ENCODE measurements at places on chromosomes 7 and 10. TPM values are rescaled to one million over a fixed set of nuclear protein-coding genes. Genes with fewer than 3 reads are reported as not detected.

DNA sequence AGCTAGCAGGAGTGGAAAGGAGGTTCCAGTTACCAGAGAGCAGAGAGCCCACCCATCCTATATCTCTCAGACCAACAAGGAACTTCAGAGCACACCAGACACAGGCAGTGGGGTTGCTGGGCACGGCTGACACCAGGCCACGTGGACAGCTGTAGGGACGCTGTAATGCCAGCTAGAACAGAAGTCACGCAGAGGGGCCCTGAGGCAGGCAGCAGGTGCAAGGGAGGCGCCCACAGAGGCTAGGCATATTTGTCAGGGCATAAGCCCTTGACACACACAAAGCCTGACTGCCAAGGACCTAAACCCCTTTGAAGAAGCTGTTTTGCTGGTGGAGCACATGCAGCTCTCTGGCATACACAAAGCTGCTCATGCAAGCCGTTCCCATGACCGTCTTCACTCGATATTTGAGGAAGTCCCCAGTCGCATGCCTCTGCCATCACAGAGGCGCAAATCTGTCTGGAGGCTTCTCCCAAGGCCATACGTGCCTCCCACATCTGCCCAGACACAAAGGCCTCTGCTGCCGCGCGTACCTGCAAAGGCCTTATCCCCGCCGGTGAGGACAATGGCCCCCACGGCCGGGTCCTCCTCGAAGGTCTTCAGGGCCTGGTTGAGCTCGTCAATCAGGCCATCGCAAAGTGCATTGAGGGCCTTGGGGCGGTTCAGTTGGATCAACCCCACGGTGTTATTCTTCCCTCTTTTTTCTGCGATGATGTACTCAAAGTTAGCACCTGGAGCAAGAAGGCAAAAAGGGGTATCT, 2.9 kb downstream of the ECHS1 start:
- DNase-seq: no peak
- peak overlapping the region; percentile 55 for H3K4me3 ChIP-seq
- H3K36me3 ChIP-seq: peaks cover 46% of the 10 kb centered on the region
- no peak overlapping the region for H3K27ac ChIP-seq

DNA sequence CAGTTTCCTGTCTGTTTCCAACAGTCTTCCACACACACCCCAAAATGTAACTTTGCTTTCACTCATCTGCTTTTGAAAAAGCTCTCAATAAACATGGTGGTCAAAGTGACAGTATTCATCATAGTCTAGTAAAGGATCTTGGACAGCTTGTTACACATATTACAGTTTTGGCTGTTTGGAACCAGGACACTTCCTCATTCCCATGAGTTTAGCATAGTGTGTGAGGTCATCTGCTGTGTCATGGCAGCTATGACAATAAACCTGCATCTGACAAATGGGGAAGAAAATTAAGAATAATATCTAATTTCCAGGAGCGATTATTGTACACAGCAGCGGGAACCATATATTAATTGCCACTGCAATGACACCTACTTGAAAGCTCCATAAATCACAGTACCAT, 184.3 kb upstream of the SLC26A5 start:
- no peak overlapping the region for H3K27ac ChIP-seq
- no peaks in the 10 kb centered on the region for H3K4me1 ChIP-seq

- no peaks in the 10 kb centered on the region for H3K4me1 ChIP-seq
- H3K36me3 ChIP-seq: peaks cover 7% of the 10 kb centered on the region
- DNase-seq: no peak
- H3K27me3 ChIP-seq: no peaks in the 10 kb centered on the region
- no peak overlapping the region for H3K4me3 ChIP-seq
These were observed 371.6 kb downstream of the BBS9 start for GRCh38 chr7:33500703-33501701.

Gene LHFPL3
- not detected for total RNA-seq

GRCh38 chr7:142348921-142349405, 91.1 kb upstream of the PRSS58 start:
- H3K27ac ChIP-seq: no peak overlapping the region
- no peaks in the 10 kb centered on the region for H3K36me3 ChIP-seq
- peaks cover 17% of the 10 kb centered on the region for H3K27me3 ChIP-seq
- no peak overlapping the region for H3K4me3 ChIP-seq

Gene KLF14
- total RNA-seq: 0.10 TPM

DNA sequence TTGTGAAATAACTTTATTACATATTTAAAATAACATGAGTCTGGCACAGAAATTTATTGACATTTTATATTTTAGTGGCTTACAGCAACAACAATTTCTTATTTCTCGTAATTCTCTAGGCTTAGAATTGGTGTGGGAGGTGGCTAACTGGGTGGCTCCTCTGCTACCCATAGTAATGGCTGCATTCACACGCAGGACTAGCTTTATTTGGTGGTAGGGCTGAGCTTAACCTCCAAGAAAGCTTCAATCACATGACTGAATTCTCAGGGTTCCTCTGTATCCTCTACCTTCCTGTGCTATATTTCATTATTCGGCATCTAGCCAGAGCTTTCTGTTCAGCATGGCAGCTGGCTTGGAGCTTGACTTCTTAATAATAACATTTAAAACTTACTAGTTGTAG, 138.8 kb downstream of the ZWINT start:
- H3K27ac ChIP-seq: no peak overlapping the region
- no peaks in the 10 kb centered on the region for H3K27me3 ChIP-seq
- H3K4me1 ChIP-seq: no peaks in the 10 kb centered on the region
- H3K36me3 ChIP-seq: no peaks in the 10 kb centered on the region
- H3K4me3 ChIP-seq: no peak overlapping the region

Gene LFNG
- total RNA-seq: 95.8 TPM

- no peak within 1 kb of the TSS for H3K27ac ChIP-seq
- H3K36me3 ChIP-seq: peaks cover 23% of the 10 kb centered on the region
- H3K4me3 ChIP-seq: no peak within 1 kb of the TSS
- H3K27me3 ChIP-seq: no peaks in the 10 kb centered on the region
- DNase-seq: peak; percentile 69
These were observed at the start of gene AP3M1 for GRCh38 chr10:74150204-74150989. Gene AP3M1 (minus strand): TSS chr10:74150828. CDS start chr10:74138379, 12,449 bp downstream.

DNA sequence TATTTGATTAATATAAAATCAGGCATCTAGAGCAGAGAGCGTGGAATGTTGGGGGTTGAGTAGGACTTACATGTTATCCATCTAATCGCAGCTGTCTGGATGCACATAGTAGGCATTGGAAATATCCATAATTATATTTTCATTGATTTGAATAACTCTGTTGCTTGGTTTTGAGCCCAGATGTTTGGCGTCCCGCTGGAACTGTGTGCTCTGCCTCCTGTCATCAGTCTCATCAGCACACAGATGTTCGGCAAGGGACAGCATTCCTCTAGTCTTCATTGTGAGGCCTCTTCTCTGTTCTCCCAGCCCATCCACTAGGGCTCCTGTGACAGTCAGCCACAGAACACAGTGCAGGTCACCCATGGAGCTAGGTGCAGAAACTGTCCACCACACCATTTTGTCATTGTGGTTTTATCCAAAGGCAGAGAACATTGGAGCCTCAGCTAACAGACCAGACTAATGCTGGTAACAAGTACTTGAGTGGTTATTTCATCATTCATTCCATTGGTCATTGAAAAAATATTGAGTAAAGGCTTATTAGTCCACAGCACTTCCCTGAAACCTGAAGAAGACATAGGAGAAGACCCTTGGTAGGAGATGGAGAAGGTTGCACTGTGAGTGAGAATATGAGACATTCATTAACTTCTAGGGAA, 927.4 kb downstream of the LRMDA start:
- H3K36me3 ChIP-seq: no peaks in the 10 kb centered on the region
- H3K4me3 ChIP-seq: no peak overlapping the region
- H3K27me3 ChIP-seq: no peaks in the 10 kb centered on the region
- H3K27ac ChIP-seq: no peak overlapping the region
- H3K4me1 ChIP-seq: no peaks in the 10 kb centered on the region

GRCh38 chr7:71477441-71477840, 345.5 kb downstream of the GALNT17 start:
- no peak overlapping the region for H3K27ac ChIP-seq
- H3K4me1 ChIP-seq: no peaks in the 10 kb centered on the region
- no peak overlapping the region for H3K4me3 ChIP-seq
- no peaks in the 10 kb centered on the region for H3K36me3 ChIP-seq
- H3K27me3 ChIP-seq: no peaks in the 10 kb centered on the region

DNA sequence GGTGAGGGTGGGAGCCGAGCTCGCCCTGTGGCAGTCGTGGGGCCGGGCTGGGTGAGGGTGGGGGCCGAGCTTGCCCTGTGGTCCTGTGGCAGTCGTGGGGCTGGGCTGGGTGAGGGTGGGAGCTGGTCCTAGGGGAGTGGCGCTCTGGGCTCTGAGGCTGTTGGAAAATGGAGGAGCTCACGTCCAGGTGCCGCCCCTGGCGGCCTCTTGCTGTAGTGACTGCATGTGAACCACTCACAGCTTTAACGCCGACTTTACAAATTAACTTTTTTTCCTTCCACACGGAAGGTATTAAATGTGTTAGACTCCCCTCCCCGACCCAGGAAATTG, 312.6 kb downstream of the WDR37 start:
- H3K27ac ChIP-seq: no peak overlapping the region
- H3K27me3 ChIP-seq: peaks cover 23% of the 10 kb centered on the region
- H3K4me3 ChIP-seq: no peak overlapping the region
- H3K36me3 ChIP-seq: no peaks in the 10 kb centered on the region

DNA sequence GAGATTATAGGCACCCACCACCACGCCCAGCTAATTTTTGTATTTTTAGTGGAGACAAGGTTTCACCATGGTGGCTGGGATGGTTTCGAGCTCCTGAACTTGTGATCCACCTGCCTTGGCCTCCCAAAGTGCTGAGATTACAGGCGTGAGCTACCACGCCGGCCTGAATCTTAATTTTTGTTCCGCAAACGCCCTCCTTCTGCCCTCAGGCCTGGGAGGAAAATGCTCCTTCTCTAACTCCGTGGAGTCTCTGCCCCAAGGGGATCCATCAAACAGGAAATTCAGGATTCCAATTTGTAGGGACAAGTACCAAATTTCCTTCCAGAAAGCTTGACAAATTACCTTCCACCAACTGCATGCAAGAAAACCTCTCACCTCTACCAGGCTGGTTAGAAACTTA, 43.2 kb downstream of the RBAK start:
- peaks cover 1% of the 10 kb centered on the region for H3K36me3 ChIP-seq
- H3K4me1 ChIP-seq: no peaks in the 10 kb centered on the region
- peaks cover 2% of the 10 kb centered on the region for H3K27me3 ChIP-seq
- DNase-seq: no peak

Gene ANKRD1
- not detected for total RNA-seq

Gene ZNF783
- total RNA-seq: 34.1 TPM

DNA sequence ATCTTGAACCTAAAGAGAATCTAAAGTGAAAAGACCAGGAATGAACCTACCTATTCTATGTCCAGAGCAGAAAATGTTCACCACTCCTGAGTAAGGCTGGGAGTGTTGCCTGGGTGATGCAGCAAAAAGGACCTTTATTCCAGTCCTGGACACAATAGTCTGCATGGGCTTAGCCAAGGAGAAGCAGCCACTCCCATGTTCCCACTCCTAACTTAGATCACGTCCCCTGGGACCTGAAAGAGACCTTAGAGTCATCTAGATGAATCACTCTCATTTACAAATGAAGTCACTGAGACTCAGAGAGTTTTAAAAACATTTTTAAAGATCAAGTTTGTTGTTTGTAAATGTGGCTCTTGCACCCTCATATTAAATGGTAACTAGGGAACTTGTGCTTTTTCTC, 763.4 kb downstream of the KCNMA1 start:
- H3K27ac ChIP-seq: no peak overlapping the region
- H3K4me3 ChIP-seq: no peak overlapping the region
- H3K27me3 ChIP-seq: peaks cover 1% of the 10 kb centered on the region
- peaks cover 9% of the 10 kb centered on the region for H3K4me1 ChIP-seq
- no peaks in the 10 kb centered on the region for H3K36me3 ChIP-seq

- H3K4me3 ChIP-seq: no peak overlapping the region
- DNase-seq: no peak
- H3K27me3 ChIP-seq: no peaks in the 10 kb centered on the region
- no peaks in the 10 kb centered on the region for H3K36me3 ChIP-seq
- H3K4me1 ChIP-seq: no peaks in the 10 kb centered on the region
These were observed 200.3 kb downstream of the LSM5 start for GRCh38 chr7:32289651-32290414.

Gene TMEM176B
- total RNA-seq: 0.47 TPM

Gene NEBL
- not detected for total RNA-seq

Gene WNT8B
- not detected for total RNA-seq

DNA sequence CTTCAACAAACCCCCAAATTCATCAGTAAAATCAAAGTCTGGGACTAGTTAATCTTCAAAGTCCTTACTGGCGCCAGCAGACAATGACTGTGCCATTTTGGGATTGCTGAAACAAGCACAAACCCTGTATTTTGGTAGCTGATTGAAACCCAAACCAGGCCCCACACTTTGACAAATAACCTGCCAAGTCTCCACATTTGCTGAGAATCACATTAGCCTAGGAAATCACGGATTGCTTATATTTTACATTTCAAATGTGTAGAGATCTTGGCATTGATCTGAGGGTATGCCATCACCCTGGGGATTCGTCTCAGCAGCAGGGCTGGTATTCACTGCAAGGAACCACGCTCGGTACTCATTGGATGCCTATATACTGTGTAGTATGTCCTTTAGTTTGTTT, 501.1 kb downstream of the CALN1 start:
- H3K27ac ChIP-seq: no peak overlapping the region
- H3K27me3 ChIP-seq: no peaks in the 10 kb centered on the region
- H3K4me1 ChIP-seq: no peaks in the 10 kb centered on the region
- DNase-seq: no peak
- no peak overlapping the region for H3K4me3 ChIP-seq
- no peaks in the 10 kb centered on the region for H3K36me3 ChIP-seq

GRCh38 chr7:1707756-1708595, 37.9 kb downstream of the ELFN1 start:
- H3K36me3 ChIP-seq: no peaks in the 10 kb centered on the region
- DNase-seq: no peak
- no peaks in the 10 kb centered on the region for H3K4me1 ChIP-seq
- no peak overlapping the region for H3K4me3 ChIP-seq
- H3K27me3 ChIP-seq: no peaks in the 10 kb centered on the region
- no peak overlapping the region for H3K27ac ChIP-seq

- H3K4me1 ChIP-seq: peaks cover 94% of the 10 kb centered on the region
- H3K27ac ChIP-seq: peak overlapping the region; percentile 30
- no peak for DNase-seq
- no peak overlapping the region for H3K4me3 ChIP-seq
These were observed 93.1 kb downstream of the ARID5B start for GRCh38 chr10:61994405-61995219.

DNA sequence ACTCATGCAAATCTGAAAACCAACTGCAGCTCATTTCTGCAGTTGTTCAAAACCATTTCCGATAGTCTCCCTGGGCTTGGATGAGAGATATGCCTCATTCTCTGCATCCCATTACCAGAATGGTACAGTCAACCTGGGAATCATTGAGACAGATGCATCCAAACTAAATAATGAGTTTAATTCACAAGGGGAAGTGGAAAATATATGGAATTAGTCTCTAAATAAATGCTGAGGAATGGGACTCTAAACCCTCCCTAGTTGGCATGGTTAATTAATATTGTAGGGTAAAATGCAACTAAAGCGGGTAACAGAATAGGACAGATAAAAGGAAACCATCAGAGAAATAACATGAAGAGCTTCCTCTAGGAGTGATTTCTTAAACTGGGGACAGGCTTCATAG, 118.9 kb downstream of the AMPH start:
- no peaks in the 10 kb centered on the region for H3K36me3 ChIP-seq
- H3K27me3 ChIP-seq: no peaks in the 10 kb centered on the region
- H3K4me3 ChIP-seq: no peak overlapping the region
- H3K4me1 ChIP-seq: no peaks in the 10 kb centered on the region
- no peak for DNase-seq

GRCh38 chr7:17659126-17659525, 281.2 kb downstream of the SNX13 start:
- no peak for DNase-seq
- no peak overlapping the region for H3K27ac ChIP-seq
- no peaks in the 10 kb centered on the region for H3K36me3 ChIP-seq
- no peak overlapping the region for H3K4me3 ChIP-seq
